ENCODE measurements at places on chromosomes 12 and 14.

GRCh38 chr12:132724506-132725241, 14.0 kb downstream of the PGAM5 start:
- no peak for DNase-seq

GRCh38 chr14:35406506-35407305, 2.2 kb upstream of the NFKBIA start:
- no peak for DNase-seq

DNA sequence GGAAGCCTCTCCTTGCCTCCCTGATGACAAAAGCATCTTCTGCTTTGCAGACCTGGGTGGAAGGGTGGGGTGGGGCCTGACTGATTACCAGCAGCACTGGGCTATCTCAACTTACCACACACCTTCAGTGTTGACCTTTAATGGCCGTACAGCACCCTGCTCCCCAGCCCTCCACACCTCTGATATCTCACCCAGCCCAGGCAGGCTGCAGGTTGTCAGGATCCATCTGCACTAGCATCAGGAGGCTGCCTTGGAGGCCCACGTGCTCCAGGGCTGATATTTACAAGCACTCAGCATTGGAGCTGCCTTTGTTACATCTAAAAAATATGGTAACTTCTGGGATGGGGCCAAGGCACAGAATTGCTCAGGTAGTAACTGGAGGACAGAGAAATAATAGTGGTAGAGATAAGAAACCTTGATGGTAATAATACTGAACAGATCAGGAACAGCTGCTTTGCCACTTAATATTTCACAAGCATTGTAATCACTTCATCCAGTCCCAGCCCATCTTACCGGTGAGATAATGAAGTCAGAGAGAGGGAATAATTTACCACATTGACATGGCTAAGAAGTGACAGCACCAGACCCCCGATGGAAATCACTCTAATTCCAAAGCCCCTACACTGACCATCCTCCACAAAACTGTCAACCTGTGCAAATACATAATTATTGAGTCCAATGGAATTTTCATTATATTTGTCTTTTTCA, 125.2 kb upstream of the RFLNA start:
- DNase-seq: no peak

- DNase-seq: no peak
Observed at GRCh38 chr12:11895421-11896078, 175.2 kb upstream of the BCL2L14 start.

DNA sequence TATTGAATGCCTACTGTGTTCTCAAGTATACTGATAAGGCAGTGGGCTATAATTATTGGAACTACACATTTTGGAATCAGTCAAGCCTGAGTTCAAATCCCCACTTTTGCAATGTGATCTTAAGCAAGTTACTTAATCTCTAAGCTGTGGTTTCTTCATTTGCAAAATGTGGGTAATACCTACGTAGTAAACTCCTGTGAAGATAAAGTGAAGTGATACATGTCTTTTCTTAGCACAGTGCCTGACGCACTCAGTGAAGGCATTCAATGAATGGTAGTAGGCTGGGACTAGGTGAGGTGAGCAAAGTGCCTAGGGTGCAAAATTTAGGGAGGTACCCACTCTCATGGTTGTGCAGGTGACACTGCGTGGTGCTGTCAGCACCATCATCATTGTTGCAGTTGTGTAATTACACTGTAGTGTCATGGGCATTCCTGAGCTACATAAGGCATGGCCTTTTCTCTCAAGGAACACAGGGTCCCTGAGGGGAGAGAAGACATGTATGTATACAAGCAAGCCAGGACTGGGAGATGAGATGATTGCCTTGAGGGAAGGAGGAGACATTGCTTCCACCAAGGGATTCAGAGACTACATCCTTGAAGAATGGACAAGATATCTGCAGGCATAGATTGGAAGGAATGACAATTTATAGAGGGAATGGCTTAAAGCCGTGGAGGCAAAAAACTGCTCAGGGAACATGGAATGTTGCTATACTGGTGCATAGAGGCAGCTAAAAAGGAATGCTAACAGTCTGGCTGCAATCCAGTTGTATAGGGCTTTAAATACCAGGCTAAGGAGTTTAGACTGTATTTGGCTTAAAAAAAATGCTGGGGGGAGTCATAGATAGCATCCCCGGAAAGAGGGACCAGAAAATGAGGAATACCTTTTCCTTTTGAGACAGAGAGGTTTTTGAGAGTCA, 129.2 kb upstream of the ARHGAP5 start:
- DNase-seq: no peak

- no peak for DNase-seq
Observed at GRCh38 chr12:88417531-88417930, 162.7 kb downstream of the KITLG start.

GRCh38 chr12:49635656-49636055, 12.3 kb downstream of the PRPF40B start:
- no peak for DNase-seq

GRCh38 chr14:36520601-36521525, 831 bp upstream of the NKX2-1 start:
- no peak for DNase-seq

DNA sequence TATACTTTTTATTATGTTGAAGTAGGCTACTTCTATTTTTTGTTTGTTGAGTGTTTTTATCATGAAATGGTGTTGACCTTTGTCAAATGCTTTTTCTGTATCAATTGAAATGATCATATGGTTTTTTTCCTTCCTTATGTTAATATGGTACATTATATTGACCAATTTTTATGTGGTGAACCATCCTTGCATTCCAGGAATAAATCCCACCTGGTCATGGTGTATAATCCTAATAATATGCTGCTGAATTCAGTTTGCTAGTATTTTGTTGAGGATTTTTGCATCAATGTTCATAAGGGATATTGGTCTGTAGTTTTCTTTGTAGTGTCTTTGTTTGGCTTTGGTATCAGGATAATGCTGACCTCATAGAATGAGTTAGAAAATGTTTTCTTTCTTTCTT, 10.4 kb downstream of the OR5AU1 start:
- no peak for DNase-seq

DNA sequence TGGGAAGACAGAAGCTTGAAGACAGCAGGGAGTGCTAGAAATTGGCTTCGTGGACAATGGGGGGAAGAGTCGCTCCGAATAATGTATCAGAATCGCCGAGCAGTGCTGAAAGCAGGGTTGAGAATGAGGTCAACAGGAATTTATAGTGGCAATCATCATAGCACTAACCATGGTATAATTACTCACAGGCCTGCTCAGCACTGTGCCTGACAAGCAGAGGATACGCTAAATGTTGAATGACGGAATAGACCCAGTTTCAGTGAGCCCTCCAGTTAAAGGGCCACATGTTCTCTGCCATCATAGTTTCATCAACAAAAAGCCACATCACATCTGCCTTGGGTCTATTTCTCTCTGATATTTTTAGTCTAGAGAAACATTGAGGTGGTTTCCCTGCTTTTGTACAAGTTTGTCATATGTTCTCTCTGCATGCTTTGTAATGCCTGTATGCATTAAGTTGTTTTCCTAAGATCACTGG, 130.3 kb upstream of the EGLN3 start:
- no peak for DNase-seq

DNA sequence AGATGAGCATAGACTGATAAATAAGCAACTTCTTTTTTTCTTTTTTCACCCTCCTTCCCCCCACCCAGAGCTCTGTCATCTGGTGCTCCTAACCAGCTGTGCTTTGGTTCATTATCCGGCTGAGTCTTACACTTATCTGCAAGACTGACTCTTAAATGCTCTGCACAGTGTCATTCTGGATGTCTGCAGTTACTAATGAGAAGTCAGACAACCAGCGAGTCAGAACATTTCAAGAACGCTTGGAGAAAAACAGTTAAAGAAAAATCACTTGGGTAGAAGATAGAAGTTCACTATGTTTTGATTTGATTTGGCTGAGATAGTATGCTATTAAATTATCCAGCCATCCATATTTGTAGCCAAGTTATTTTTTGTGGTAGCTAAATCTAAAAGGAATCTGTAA, 328.9 kb upstream of the PRICKLE1 start:
- DNase-seq: no peak

DNA sequence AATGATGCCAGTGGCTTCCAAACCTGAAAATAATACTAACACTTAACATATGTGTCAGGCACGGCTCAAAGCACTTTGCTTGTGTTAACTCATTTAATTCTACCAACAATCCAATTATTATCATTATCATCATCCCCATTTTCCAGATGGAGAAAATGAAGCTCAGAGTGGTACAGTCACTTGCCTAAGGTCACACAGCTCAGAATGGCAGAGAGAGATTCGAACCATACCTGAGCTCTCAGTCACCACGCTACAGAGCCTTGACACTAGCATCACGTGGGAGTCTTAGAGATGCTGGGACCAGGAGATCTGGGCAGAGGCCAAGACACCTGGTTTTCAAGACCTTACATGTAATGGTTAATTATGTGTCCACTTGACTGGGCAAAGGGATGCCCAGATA, 34.2 kb downstream of the DHX37 start:
- DNase-seq: no peak

GRCh38 chr14:54893151-54893760, 9.4 kb downstream of the GCH1 start:
- DNase-seq: no peak

GRCh38 chr12:65494537-65494936, 216.1 kb downstream of the MSRB3 start:
- DNase-seq: no peak

- no peak for DNase-seq
Observed at GRCh38 chr14:19754172-19754571, 10.8 kb downstream of the OR4Q3 start.

- peak; percentile 60 for DNase-seq
Observed at GRCh38 chr12:75977952-75978671, 53.5 kb downstream of the PHLDA1 start.

DNA sequence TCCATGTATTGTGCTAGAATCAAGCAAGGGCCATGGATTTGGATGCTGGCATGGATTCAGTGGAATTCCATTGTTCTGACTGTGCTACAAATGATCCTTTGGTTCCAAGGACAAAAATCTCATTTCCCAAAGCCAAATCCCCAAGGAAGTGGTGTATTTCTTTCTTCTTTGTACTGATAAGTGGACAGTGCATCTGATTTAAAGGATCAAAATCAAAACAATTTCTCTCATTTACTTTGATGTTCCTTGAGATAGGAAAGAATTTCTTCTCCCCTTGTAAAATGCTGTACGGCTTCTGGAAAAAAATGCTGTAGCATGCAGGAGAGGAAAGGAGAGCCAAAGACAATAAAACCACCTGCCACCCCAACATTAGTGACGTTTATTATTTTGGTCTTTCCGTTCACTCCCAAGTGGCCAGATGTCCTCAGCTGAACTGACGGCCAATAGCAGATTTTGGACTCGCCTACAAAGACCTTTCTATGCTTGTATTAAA, 185.7 kb downstream of the PRKD1 start:
- no peak for DNase-seq

GRCh38 chr14:50801706-50802105, 29.3 kb downstream of the NIN start:
- no peak for DNase-seq
